SJSA1 (cell line): ENCODE measurements at places on chromosomes 6 and 20.

- no peak for DNase-seq
These were observed 80.1 kb downstream of the RIPOR3 start for GRCh38 chr20:50611128-50611810.

DNA sequence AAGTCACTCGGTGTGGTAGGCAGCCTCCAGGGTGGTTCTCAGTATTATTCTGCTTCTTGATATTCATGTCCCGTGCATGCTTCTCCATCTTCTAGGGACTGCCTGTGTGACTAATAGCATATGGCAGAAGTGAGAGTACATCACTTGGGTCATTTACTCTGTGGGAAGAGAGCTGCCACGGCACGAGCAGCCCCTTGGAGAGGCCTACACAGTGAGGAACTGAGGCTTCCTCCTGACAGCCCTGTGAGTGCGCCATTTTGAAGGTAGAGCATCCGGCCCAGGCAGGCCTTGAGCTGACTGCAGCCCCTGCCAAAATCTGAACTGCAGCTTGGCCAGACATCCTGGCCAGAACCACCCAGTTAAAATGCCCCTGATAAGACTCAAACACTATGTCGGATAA, 17.3 kb upstream of the MCUR1 start:
- no peak for DNase-seq

DNA sequence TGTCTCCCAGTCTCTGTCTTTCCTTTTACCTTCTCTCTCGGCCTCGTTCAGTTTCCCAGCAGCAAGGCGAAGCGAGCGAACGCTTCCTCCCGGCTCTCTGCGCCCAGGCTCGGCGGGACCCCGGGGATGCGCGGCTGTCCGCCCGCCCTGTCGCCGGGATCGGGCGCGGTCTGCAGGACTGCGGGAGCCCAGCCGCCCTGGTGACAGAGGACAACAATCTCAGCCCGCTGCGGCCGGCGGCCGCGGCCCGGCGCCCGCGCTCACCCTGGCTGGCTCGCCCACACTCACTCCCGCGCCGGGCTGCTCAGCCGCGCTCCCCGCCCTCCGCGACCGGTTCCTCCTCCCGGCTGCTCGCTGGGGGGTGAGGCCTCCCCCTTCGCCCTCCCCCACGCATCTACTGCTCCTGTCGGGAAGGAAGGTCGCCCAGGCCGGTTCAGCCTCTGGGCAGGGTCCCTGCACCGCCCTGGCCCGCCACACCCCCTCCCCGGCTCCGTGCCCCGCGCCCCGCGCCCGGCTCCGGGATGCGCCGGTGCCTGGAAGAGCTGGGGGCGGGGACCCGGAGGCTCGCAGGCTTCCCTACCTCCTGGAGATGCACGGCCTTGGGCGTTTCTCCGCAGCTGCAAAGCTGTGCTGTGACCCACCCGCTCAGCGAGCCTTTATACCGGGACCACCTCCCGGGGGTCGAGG, 410 bp downstream of the SYNE1 start:
- DNase-seq = peak; percentile 20

DNA sequence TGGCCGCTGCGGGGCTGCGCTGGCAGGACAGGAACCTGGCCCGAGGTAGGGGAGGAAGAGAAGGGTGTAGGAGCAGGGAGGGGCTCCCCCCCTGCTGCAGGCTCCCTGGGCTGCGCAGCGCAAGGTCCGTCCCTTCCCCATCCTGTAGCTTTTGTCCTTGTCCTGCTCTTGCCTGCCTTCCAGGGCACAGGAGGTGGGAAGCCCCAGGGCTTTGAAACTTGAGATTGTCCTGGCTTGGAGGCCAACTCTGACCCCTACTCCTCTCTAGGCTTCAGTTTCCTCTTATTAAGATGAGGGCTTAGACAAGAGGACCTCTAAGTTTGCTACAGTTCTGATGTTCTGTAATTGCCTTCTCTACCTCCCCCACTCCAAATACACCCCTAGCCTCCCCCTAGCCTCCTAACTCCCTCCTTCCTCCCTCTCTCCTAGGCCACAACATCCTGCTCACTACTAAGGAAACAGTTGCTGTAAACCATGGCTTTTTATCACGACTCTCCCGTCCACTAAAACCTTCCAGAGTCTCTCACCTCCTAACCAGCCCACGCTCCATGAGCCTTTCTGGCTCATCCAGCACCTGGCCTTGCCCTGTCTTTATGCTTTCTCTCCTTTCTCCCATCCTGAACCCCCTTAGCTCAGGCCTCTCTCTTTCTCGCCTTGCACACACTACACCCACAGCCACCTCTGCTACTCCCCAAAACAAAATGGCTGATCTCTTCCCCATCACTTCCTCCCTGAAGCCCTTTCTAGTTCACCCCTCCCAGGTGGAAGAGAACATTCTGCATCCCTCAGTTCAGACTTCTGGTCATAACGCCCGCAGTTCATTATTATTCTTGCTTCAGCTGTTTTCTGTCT, 10.2 kb downstream of the UNC5CL start:
- no peak for DNase-seq
